ENCODE measurements at places on chromosomes 2 and 18.

GRCh38 chr2:20207051-20207450 lies 17.9 kb downstream of the SDC1 start:
- DNase-seq: no peak

DNA sequence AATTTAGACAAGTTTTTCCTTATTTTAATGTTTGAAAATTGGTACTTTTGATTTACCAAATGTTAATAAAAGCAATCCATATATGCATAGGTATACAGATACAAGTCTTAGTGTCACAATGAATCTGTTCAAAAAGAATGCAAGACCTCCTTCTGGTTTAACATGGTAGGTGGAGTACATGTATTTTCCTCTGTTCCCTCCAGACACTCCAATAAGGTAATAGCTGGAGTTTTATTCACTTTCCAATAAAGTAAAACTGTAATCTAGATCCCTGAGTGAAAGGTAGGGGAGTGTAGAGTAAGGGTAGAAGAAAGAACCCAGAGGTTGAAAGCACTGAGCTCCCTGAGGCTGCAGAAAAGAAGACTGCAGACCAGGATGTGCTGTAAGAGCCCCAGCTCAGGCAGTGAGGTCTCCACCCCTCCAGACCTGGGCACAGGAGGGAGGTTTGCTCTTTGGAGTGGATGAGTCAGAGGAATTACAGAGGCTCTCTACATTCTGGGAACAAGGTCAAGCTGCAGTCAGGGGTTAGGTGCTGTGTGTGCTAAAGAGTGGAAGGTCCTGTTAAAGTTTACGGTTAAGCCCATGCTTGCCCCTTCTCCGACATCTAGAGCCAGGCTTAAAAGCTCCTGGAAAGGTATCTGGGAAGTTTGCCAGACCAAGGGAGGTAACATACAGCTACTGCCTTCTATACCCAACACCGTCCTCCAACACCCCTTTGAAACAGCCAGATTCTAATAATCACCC lies 27.6 kb upstream of the STAT1 start:
- peak; percentile 42 for DNase-seq

- DNase-seq: no peak
Observed at GRCh38 chr2:100986157-100986556, 15.9 kb upstream of the RPL31 start.

- DNase-seq: peak; percentile 98
Observed at GRCh38 chr2:226115102-226115831, 684.4 kb downstream of the IRS1 start.

GRCh38 chr2:64610316-64610855 lies 43.3 kb downstream of the SERTAD2 start:
- peak; percentile 56 for DNase-seq
